ENCODE measurements at places on chromosomes 3 and 15. TPM values are rescaled to one million over a fixed set of nuclear protein-coding genes. Genes with fewer than 3 reads are reported as not detected.
A peak's percentile ranks its signal among the peaks of the same experiment; 100 is the strongest.

- DNase-seq: no peak
Measured at GRCh38 chr3:108599677-108600409, 10.3 kb downstream of the DZIP3 start.

DNA sequence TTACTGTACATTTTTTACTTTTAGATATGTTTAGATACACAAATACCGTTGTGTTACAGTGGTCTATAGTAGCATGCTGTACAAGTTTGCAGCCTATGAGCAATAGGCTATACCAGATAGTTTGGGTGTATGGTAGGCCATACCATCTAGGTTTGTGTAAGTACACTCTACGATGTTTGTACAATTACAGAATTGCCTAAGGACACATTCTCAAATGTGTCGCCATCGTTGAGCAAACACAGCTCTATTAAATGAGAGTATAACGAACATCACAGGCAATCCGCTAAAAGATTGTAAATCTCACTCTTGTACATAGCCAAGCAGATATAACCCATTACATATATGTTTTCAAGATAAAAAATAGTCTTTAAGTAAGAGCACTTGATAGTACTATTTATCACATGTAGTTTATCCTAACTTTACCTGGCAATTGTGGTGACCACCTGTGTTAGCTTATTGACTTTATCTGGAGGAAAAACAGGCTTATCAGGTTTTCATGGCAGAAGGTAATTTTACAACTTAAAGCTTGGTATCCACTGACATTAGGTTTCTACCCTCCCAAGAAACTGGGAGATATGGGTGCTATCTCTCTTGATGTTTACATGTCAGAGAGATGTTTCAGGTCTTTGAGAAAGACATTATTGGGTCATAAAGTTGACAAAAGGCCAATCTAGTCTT, 898.7 kb downstream of the NSUN3 start:
- DNase-seq: no peak

- DNase-seq: no peak
Measured at GRCh38 chr3:188389711-188390342, 235.9 kb downstream of the LPP start.

RPS27L gene
- total RNA-seq: 193 TPM

DNA sequence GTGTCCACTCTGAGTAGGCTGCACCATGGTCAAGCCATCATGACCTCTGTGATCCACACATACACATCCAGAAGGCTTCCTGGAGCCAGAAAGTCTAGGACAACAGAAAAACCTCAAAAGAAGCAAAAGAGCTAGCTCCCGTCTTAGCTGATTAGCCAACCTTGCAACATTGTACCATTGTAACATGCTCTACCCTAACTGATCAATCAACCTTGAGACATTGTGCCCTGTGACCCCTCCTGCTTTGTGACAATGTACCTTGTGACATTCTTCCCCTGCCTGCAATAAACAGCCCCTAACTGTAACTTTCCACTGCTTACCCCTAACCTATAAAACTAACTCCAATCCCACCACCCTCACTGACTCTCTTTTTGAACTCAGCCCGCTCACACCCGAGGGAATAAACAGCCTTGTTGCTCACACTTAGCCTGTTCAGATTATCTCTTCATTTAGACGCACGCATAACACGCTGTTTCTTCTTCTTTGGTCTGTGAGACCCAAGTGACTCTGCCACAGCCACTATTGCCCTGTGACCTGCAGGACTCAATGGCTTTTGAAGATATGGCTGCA, 1104.6 kb downstream of the OTOL1 start:
- no peak for DNase-seq

GRCh38 chr3:134090031-134090430, 60.3 kb upstream of the SLCO2A1 start:
- DNase-seq: no peak

DNA sequence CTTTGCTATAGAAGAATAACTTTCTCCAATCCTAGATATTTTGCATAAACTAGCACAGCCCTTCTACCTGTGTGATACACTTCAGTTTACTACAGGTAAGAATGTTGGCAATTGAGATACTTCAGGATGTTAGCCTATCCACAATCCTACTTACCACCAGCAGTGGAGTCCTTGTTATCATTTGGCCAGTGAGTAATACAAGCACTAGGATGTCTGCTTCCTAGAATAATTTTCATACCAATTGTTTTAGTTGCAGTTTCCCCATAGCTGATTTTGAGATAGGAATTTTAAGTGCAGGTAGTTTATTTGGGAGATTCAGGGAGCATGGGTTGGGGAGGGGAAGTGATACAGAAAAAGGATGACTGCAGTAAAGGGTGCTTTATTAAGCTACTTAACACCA, 147.2 kb downstream of the EPHA6 start:
- no peak for DNase-seq

- no peak for DNase-seq
Measured at GRCh38 chr15:52716536-52716935, 37.3 kb upstream of the ATOSA start.

DNA sequence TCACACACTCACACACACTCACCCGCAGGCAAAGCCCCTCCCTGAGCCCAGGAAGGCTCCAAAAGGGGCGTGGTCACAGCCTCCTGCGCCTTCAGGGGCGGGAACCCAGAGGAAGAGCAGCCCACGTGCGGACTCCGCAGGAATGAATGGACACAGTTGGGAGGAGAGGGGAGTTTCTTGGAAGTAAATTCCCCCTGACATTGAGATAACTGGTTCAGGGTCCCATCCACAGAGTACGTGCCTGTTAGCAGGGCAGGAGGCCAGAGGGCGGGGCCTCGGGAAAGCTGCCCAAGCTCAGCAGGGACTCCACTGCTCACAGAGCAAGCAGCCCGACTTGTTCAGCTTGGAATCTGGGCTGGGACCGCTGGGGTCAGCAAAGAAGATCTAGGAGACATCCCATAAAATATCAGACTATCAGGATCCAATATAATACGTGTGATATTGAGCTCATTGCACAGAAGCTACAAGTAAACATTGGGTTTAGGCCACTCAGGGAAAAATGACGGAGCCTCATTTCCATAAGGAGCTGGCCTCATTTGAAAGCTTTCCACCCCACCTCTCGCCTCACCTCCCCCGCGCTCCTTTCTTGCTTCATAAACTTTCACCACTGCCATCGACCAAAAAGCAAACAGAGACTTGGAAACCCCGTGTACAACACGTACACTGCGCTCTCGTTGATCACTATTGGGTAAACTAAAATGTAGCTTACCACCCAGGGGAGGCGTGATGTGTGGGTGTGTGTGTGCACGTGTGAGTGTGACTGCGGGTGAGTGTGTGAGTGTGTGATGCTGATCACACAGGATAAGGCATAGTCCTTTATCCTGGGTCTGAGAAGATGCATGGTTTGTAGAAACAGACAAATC, 36.0 kb downstream of the TM2D3 start:
- DNase-seq: peak; percentile 77

CFAP100 gene
- total RNA-seq: not detected

MYRIP gene
- not detected for total RNA-seq

DNA sequence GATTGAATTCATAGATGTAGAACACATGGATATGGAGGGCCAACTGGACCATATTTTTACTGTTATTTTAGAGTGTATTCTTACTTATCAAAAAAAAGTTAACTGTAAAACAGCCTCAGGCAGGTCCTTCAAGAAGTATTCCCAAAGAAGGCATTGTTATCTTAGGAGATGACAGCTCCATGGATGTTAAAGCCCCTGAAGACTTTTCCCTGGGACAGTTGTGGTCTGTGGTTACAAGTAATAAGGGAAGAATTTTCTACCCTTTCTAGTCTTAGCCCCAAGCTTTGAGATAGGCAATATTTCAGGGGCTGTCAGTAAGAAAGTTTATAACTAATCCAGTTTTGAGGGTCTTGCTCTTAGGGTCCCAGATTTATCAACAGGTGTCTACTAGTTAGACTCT, 62.5 kb downstream of the LRRC49 start:
- DNase-seq: peak; percentile 37

KBTBD8 gene
- 1.1 TPM for total RNA-seq

CA12 gene
- total RNA-seq: 174 TPM

- no peak for DNase-seq
Measured at GRCh38 chr15:96254173-96254572, 76.3 kb upstream of the NR2F2 start.
